ENCODE measurements at places on chromosomes 2 and 18.

DNA sequence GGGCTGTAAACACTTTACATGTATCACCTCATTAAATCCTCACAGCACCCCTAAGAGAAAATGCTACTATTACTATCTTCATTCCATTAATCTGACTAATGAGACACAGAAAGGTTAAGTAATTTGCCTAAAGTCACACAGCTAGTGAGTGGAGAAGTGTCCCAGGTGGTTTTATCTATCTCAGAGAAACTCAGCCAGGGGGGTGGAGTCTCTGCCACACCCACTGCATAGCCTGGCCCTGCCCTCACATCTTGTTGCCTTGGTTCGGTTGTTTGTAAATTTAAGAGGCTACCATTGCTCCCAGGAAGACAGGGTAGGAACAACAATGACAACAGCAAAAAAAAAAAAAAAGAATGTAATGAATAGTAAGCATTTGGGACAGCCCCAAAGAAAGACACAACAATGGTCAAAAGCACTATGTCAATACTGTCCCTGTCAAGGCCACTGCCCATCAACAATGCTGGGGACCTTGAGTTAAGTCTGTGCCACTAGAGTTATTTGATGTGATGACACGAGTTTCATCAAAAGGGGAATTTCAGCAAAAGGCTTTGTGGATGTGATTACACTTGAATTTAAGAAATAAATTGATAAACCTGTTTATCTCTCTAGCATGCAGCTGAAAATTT lies 17.5 kb downstream of the CYRIA start:
- DNase-seq = no peak

GRCh38 chr18:21105936-21106335 lies 5.7 kb downstream of the ROCK1 start:
- DNase-seq = no peak

DNA sequence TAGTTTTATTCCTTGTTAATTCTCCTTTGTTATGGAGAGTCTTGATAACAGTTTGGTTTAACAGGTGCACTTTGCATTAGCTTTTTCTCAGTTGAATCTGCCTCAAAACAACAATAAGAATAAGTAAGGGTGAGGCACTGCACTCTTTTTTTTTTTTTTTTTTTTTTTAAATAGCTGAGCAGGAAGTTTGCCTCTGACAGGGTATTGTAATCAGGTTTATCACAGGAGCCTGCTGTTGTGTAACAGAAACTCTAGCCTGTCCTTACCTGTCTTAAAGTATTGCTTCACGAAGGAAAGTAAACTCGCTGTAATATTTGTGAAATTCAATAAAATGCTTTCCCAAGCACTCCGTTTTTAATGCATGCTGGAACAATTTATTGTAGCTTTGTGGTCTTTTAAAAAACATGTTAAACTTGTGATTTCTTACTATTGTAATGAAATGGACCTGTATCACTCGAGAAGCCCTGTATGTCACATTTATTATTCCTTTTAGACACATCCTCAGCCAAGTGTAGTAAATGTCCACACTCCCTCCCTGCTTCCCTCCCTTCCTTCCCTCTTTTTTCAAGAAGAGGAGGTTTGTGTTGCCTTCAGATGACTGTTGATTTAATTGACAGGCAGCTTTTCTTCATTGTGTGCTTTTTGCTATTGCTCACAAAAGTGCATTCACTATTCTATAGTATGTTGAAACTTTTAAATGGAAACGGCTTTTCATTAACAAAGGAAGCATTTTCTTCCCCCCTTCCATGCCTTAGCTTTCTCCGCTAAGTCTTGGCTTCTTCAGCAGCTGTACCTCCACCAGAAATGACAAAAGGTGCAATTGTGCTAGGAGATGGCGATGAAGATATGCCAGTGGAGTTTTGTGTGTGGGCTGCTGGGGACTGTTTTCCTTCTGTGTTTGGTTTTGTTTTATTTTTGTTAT lies 52.7 kb downstream of the TAF1B start:
- DNase-seq = no peak

DNA sequence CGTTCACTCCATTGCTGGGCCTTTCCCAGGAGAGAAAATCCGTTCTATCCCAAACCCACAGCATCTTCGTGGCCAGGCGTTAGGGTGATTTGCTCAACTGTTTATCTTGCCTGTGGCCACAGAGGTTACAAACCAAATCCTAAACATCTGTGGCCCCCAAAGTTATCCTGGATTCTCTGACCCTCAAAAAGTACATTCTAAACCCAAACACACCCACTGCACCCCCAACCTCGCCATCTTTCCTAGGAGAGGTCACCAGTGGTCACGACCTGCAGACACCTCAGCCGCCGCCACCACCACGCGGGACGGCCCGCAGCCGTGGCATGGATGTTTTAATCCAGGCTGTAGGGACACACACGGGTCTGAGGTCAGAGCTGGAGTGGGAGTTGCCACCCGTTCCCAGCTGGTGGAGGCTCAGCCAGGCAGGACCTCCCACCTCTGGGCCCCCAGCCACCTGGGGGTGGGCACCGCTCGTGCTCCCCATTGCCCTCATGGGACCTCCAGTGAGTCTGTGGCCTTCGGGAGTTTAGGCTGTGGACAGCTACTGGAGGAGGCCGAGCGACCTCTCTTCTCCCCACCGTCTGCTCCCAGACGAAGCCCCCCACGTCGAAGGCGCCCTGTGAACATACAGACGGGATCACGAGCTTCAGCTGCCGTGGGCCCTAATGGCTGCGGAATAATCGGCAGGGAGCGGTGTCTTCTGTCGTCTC lies 72.0 kb downstream of the KCNG2 start:
- no peak for DNase-seq

DNA sequence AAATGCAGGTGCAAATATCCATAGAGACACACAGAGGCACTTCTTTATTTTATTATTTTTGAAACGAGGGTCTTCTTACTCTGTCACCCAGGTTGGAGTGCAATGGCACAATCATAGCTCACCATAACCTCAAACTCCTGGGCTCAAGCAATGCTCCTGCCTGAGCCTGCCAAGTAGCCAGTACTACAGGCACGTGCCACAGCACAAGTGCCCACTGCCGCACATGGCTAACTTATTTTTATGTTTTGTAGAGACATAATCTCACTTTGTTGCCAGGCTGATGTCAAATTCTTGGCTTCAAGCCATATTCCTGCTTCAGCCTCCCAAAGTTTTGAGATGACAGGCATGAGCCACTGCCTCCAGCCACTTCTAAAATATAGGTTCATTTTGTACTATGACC lies 537.6 kb downstream of the THSD7B start:
- no peak for DNase-seq

DNA sequence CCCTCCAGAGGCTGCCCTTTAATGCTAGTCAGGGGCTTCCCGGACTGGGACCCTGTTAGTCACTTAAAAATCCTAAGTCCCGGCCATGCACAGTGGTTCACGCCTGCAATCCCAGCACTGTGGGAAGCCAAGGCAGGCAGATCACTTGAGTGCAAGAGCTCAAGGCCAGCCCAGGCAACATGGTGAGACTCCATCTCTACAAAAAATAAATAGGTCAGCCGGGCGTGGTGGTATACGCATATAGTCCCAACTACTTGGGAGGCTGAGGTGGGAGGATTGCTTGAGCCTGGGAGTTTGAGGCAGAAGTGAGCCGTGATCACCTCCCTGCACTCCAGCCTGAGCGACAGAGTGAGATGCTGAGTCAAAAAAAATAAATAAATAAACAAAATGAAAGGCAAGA lies 17.2 kb upstream of the KCNG2 start:
- no peak for DNase-seq

- no peak for DNase-seq
Measured at GRCh38 chr2:207835805-207836204, 66.1 kb upstream of the FZD5 start.

DNA sequence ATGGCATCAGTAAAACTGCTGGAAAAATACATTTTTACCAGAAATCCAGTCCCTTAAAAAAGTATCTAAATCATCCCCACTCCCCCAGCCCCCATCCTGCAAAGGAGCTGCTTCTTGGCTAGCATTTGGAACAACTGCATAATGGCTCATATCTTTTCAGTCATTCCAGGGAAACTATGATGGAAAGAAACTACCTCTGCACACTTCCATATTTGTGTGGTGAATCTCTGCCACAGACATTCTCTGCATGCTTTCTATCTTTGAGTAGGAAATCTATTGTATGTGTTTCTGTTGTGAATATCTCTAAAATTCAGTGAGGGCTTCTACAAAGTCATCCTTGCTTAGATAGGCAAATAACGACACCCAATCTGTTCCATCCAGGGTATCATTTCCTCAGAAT lies 632.3 kb downstream of the LRP1B start:
- no peak for DNase-seq

DNA sequence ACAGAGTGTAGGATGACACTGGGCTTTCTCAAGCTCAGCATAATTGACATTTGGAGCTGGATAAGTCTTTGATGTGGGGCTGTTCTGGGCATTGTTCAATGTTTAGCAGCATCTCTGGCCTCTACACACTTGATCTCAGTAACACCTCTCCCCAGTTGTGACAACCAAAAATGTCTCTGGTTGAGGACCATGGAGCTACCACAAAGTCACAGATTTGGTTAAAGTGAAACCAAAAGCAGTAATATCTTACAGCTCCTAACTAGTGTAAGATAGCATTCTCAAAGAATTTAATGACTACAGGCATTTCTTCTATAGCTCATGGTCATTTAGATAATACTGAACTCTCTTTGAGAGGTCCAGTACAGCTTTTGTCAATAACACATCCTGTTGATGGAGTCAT lies 23.4 kb upstream of the PAX3 start:
- no peak for DNase-seq

DNA sequence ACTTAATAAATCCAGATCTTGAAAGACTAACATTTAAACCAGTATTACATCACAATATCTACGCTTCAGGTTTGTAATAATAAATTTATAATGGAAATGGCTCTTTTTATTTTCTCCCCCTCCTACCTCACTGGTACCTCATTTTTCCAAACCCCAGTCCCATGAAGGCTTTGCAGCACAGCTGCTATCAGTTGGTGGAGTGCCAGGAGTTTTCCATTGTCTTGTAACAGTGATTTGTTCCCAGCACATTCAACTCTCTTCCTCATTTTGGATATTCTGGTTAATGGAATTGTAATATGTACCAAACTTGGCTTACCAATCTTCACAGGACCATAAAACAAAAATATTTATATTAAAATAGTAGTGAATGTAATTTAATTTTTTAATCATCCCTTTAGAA lies 91.2 kb downstream of the VRK2 start:
- no peak for DNase-seq

- DNase-seq = no peak
Measured at GRCh38 chr2:240806459-240806858, 13.6 kb downstream of the KIF1A start.

- no peak for DNase-seq
Measured at GRCh38 chr2:96240341-96241038, 25.3 kb downstream of the TMEM127 start.

DNA sequence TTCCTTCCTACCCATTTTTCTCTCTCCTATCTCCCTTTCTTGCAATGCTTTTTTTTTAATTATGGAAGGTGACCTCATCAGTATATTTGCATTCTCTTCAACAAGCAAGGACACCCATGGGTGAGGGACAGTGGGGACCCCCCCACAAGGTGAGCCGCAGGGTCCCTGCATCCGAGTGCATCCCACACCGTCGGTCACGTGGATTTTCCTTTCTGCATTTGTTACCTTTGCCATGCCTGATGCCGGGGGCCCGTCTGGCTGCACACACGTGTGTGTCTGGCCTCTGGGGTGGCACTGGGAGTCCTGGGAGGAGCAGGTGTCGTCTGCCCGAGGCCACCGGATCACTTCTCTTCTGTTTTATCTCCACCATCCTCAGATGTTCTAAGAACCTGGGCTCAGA lies 30.1 kb upstream of the SNTG2 start:
- no peak for DNase-seq

- DNase-seq = no peak
Measured at GRCh38 chr2:23565814-23566213, 180.8 kb downstream of the KLHL29 start.

DNA sequence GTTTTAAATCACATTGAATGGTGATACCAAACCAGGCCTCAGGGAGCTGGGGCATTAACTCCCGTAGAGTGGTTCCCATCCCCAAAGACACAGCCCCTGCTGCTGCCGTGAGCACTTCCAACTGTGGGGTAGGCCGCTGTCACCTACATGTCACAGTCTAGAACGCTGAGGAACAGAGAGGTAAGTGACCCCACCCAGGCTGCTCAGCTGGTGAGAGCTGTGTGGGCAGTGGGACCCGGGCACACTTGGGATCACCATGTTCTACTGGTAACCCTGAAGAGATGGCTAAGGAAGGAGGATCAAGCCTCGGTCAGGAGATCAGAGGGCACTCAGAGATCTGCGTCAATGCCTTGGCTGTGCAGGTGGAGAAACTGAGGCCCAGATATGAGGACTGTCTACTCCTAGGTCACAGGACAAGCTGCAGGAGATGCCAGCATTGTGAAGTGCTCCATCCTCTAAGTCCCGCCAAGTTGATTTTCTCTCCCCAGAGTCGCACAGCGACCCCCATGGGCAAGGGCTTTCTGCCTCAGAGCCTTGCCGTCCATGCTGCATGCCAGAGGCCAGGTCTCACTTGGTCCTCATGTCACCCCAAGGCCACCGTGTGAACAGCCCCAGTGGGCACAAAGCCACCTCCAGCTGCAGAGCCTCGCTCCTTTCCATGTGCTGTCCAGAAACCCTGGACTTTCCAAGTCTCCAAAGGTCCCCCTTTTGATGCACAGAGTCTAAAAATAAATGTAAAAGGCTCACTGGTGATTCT lies 144.2 kb upstream of the OTOS start:
- DNase-seq = no peak

DNA sequence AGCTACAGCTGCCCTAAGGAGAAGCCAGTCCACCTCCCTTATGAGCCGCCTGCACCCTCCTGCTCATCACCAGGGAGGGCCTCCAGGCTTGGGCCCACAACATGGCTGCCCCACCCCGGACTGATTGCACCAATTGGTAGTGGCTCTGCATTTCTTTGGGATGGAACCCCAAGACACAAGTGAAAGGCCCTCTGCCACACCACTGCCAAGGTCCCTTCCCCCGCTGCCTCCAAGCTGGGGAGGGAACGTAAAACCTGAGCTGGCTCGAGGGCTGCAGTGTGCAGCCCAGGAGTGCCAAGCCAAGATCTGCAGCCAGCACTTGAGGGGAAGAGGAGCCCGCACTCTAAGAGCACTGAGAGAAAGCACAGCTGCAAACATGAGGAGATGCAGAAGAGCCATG lies 97.3 kb downstream of the EFEMP1 start:
- no peak for DNase-seq

GRCh38 chr18:51253476-51253875 lies 56.0 kb upstream of the MEX3C start:
- no peak for DNase-seq

DNA sequence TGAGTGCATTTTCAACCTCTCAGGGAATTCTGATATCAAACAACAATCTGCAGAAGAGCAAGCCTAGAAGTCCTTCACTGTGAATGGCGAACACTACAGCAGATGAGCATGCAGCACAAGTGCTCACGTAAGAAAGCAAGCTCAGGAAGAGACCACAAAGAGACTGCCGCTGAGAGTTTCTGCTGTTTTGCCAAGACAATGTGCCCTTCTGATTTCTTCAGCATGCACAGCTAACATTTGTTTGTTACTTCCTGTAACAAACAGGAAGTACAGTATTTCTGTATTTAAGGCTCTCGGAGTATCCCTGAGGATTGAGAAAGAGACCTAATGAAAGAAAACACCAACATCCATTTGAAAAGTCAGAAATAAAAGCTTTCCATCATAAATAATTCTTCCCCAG lies 45.9 kb downstream of the MBOAT2 start:
- DNase-seq = no peak

GRCh38 chr2:135095591-135095990 lies 43.5 kb downstream of the RAB3GAP1 start:
- DNase-seq = no peak
